ENCODE measurements at places on chromosomes 7 and 10.

GRCh38 chr7:85114342-85114741 is 72.5 kb downstream of the SEMA3D start:
- peak; percentile 13 for DNase-seq

DNA sequence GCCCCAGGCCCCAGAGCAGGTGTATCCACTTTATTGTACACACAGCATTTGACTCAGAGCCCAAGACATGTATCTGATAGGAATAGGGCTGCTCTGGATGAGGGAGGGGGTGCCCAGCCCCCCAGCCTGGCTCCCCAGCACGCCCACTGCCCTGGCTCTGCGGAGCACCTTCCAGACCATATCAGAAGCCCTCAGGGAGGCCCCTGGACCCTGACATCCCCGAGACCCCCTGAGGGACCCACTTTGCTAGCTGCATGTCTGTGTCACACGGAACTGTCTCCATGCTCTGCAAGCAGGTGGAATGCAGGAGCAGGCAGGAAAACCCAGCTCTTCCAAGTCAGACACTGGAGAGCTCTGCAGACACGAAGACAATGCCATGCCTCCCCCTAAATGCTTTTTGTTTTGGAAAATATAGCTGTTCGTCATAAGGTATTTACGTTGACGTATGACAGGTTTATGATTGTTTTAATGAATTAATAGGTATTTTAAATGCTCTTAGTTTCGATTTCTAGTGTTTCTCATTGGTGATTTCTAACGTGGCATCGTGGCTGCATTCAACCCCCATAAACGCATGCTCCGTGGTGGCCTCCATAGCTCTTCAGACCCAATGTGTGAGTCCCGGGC is 92.8 kb upstream of the INSIG1 start:
- DNase-seq = no peak

DNA sequence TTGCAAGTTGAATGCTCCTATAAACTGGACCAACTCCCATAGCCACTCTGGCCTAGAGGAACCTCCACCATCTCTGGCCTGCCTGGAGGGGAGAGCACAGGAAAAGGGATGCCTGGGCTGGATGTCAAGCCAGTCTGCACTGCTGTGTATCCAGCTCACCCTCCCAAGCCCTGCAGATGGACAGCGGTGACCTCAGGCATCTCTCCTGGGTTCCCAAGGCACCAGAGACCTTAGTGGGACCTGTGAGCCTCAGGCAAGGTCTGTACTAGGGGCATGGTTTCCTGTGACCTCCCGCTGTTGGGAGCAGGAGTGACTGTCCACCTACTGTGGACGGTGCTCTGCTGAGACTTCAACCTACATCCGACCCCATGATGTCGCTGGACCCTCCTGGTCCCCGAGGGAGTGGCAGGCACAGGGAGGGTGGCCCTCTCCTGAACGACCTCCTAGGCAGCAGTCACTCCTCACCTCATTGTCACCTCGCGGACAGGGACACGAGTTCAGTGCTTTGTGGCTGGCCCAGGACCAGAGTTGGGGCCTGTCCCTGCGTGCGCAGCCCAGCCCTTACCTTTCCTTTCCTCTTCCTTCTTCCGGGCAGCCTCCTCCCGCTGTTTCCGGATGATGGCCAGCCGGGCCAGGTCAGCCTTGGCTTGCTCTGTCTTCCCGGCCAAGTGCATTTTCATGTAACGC is 11.0 kb downstream of the PDAP1 start:
- DNase-seq = no peak

GRCh38 chr10:77251297-77252013 is 386.2 kb downstream of the KCNMA1 start:
- peak; percentile 70 for DNase-seq

DNA sequence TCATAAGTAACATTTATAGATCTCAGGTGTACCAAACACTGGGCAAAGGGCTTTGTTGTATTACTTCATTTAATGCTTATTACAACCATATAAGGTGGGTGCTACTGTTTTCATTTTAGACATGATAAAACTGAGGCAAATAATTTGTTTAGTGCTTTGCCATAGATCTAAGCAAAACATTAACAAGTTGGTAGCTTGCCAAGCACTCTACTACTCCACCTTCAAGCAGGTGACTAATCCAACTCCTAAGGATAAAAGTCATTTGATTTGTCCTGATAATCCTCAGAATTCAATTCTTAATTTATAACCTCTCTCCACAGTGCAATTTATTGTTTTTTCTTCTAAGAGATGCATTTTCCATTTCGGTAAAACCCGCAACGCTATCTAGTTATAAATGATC is 646.4 kb downstream of the GRM8 start:
- no peak for DNase-seq

DNA sequence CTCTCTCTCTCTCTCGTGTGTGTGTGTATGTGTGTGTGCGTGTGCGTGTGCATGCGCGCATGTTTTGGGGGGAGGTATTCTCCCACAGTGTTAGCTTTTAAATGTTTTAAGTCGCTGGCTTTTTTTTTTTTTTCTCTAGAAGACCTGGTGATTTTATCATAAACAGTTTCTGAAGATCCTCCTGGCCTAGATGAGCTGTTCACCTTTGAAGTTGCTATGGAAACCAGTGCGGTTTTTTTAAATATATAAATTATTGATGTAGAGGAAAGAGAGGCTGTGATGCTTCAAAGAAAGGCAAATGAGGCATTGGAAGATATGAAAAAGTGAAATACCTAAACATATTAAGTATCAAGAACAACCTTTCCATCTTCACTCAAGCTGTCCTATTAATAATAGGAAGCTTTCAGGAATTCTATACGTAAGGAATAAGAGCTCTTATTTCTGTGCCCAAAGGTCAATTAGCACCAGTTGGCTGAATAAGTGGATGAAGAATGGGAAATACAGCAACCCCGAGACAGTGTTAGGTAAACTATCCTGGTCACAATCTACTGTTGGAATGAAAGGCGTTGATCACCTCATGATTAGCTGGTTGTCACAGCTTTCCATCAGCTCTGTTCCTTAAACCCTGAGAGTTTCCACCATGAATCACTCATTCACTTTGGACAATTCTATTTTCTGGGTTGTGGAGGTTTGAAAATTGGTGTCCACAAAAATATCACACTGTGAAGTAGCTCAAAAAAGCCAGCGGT is 66.5 kb upstream of the SLC35G1 start:
- DNase-seq = peak; percentile 51

GRCh38 chr7:15685358-15686294 is 857 bp downstream of the MEOX2 start:
- DNase-seq = peak; percentile 38

DNA sequence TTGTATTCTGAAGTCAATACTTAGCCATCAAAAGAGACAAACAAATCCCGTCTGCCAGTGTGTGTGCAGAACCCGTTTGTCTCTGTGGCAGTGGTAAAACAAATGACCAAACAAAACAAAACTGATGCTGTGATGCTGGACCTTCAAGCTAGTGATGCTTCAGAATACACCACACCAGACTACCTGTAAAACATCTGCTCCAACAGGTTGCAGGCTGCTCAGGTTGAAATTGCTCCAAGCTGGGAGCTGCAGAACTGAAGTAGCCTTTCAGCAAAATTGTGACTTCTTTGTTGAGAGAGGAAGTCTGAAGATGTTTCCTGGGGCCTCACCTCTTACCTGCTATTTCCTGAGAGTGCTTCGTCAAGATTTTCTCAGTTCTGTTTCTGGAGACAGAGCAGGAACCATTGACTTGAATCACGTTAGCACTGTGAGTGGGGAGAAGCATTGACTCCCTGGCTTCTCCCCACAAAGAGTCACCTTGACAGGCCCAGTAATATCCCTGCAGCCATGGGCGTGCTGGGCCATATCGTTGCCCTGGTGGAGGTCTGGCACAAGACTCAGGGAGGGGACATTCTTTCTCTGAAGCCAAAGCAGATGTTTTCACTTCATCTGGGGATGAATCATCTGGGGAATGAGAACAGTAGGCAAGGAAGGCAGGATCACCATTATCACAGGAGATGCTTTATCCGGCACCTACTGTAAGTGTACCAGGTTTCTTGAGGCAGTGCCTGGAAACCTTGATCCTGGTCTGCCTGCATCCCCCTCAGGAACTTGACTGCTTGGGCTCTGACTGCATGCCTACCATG is 80.2 kb downstream of the RBM20 start:
- DNase-seq = no peak

- DNase-seq = peak; percentile 25
Measured at GRCh38 chr10:7417103-7417623, 6.3 kb upstream of the SFMBT2 start.

DNA sequence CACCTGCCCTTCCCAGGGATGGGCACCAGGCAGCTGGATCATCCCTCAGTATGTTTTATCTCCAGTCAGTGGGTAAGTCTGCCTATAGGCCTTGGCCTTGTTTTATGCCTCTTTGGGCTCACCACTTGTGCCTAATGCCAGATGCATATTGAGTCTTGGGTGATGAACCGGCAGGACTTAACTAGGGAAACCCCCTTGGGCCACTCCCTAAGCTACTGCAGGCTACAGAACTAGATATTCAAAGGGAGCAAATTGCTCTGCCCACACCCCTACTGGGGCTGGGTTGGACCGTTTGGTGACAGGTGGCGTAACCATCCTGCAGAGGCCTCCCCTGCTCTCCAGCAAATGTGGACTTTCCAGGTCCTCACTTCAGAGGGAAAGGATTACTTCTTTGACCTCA is 115.7 kb upstream of the GDF10 start:
- DNase-seq = no peak

- peak; percentile 83 for DNase-seq
Measured at GRCh38 chr7:18495412-18496340, at the start of gene HDAC9. Gene HDAC9 (plus strand): TSS chr7:18495749. CDS start chr7:18496303, 554 bp downstream.

DNA sequence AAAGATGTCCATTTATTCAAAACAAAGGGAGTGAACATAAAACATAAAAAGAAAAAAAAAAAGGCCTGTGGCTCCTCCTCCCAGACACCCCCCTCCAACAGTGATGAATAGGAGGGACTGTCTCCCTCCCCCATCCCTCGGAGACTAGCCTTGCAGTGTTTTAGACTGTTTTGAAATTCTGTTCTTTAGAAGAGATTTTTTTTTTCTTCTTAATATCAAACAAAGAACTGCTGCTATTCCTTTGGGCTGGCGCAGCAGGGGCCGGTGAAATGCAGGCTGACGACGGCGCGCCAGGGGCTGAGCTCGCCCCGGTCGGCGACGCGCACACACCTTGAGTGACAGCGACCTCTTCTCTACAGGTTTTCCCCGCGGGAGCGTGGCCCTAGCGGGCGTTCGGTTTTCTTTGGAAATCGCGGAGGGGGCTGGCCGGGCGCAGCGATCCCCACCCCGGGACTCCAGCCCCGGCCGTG is at the start of gene LANCL2:
Gene LANCL2, plus strand, starts transcription at position 133 of the 470 bp plus-strand sequence. CDS start 689 bp downstream, outside the sequence.
- DNase-seq = no peak

DNA sequence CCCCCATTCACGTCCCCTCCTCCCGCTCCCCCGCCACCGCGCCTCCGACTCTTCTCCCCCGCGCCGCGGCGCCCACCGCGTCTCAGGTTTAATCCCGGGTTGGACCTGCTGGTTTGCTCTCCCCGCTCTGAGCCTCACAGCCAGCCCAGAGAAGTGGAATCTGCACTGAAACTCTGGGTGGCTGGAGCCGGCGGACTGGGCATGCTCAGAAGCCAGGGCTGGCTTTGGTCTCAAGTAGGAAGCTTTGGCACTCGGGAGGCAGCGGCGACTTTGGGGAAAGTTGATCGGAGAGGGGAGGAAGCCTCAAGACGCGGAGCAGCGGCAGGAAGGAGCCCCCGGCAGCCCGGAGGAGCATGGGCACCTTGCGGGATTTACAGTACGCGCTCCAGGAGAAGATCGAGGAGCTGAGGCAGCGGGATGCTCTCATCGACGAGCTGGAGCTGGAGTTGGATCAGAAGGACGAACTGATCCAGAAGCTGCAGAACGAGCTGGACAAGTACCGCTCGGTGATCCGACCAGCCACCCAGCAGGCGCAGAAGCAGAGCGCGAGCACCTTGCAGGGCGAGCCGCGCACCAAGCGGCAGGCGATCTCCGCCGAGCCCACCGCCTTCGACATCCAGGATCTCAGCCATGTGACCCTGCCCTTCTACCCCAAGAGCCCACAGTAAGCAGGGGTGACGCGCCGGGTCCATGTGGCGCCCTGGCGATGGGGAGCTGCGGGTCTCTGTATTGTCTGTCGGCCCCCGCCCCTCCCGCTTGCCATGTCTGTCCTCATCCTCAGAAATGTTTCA is at the start of gene PRKG1:
Gene PRKG1, plus strand, starts transcription at position 250 of the 791 bp plus-strand sequence.
- DNase-seq = peak; percentile 92

DNA sequence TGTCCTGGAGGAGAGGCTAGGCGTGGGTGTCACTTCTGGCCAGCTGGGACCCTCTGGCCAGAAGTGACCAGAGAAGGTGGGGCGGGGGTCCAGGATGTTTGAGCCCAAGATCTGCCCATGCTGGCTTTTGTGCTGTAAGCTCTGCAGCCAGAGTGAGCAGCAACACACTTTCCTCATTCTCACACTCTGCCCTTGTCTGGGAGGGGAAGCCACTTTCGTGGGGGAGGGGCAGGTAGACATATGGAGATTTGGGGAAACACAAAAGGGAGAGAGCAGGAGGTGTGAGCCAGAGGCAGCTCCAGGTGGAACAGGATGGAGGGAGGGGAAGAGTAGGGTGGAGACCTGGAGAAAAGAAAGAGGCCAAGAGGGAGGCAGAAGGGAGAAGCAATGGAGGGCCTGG is 31.5 kb upstream of the ADCYAP1R1 start:
- peak; percentile 79 for DNase-seq

GRCh38 chr7:22167482-22167881 is 189.5 kb downstream of the RAPGEF5 start:
- no peak for DNase-seq

- peak; percentile 60 for DNase-seq
Measured at GRCh38 chr10:34737772-34738169, 77.3 kb downstream of the PARD3 start.

DNA sequence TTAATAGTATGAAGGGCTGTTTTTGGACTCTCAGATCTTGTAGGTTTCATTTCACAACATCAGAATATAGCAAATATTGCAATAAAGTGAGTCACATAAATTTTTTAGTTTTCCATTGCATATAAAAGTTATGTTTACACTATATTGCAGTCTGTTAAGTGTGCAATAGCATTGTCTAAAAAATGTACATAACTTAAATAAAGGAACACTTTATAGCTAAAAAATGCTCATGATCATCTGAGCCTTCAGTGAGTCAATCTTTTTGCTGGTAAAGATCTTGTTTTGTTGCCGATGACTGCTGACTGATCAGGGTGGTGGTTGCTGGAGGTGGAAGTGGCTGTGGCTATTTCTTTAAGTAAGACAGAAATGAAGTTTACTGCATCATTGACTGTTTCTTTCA is 42.0 kb downstream of the ABCA13 start:
- no peak for DNase-seq

DNA sequence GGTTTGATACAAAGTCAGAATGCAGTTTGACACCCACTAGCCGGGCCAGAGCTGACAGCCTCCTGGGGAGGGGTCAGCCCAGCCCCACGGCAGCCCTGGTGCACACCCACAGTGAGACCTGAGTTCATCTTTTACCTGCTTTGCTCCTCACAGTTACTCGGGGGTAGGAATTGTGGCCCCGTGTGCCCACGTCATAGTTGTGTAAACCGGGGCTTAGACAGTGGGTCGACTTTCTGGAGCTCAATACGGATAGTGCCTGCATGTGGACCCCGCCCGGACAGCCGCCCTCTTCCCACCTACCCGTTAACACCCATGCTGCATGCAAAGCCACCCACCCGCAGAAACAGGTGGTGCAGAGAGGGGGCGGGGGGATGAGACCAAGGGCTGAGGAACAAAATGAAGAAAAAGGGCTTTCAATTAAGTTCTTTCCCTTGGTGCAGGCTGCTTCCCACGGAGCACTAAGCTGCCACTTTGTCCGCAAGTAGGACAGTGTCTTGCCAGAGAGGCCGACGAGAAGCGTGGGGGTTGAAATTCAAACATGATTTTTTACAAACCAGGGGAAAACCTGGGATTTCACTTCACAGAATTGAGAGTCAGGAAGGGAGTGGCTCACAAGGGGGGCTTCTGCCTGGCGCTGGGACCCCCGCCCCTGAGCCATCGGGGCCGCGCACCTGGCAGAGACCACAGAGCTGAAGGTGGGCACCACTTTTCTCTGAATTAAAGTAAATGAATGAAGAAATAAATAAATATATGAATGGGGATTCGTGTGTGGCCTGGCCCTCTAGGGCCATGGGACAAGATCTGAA is 24.6 kb upstream of the FOXL3 start:
- DNase-seq = no peak
